Activated T-cell treated with anti-CD3 and anti-CD28 coated beads, Interleukin-2, amount 50 U/mL, for 72 hours (primary cell): ENCODE measurements at places on chromosomes 1 and 21. TPM values are rescaled to one million over a fixed set of nuclear protein-coding genes. Genes with fewer than 3 reads are reported as not detected.

The C1orf94 gene
- not detected for total RNA-seq

The KIF14 gene
- total RNA-seq = 15.8 TPM

The OR2L3 gene
- total RNA-seq = 0.07 TPM

The SPATC1L gene
- 2.6 TPM for total RNA-seq

The CD1C gene
- not detected for total RNA-seq

The FAM3B gene
- not detected for total RNA-seq

The LDLRAD1 gene
- total RNA-seq = not detected

The MATN1 gene
- total RNA-seq = 1.2 TPM

The KDF1 gene
- total RNA-seq = 1.1 TPM

The KIF21B gene
- total RNA-seq = 101 TPM

The HSD3B1 gene
- not detected for total RNA-seq

The TP73 gene
- total RNA-seq = 1.3 TPM

The OVAAL gene
- not detected for total RNA-seq

The TENT5C gene
- total RNA-seq = 22.5 TPM

GRCh38 chr21:46054451-46054881 is 43.4 kb upstream of the COL6A2 start:
- H3K27me3 ChIP-seq = peaks cover 26% of the 10 kb centered on the region
- H3K4me1 ChIP-seq = peaks cover 36% of the 10 kb centered on the region
- H3K4me3 ChIP-seq = no peak overlapping the region

DNA sequence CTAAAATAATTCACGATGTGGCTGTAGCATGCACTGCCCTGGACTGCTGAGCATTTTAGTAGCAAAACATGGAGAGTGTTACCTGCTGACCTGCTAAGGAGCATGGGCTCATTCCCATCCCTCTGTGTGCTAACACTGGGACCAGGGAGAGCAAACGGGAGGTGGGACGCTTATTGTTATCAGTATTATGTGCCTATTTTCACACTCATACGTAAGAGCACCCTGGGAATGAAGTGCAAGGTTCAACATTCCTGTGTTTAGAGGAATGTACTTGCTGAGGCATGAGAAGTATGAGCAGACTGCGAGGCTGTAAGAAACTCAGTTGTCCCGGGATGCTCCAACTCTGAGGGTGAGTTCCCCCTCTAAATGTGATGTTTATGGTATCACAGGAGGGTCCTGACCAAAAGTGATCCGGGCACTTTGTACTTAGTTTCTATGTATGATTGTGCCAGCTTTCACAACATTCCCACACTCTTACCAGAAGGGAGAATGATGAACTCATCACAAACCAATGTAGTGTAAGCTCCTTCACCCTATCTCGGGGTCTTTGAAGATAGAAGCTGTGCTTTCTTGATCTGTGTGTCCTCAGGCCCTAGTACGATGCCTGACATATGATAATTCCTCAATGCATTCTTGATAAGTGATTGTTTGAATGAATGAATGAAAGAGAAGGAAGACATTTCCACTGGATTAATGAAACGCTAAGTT is 164.8 kb downstream of the KCNJ6 start:
- peaks cover 32% of the 10 kb centered on the region for H3K27me3 ChIP-seq
- no peaks in the 10 kb centered on the region for H3K36me3 ChIP-seq
- no peaks in the 10 kb centered on the region for H3K4me1 ChIP-seq
- H3K27ac ChIP-seq = no peak overlapping the region
- no peak for DNase-seq

DNA sequence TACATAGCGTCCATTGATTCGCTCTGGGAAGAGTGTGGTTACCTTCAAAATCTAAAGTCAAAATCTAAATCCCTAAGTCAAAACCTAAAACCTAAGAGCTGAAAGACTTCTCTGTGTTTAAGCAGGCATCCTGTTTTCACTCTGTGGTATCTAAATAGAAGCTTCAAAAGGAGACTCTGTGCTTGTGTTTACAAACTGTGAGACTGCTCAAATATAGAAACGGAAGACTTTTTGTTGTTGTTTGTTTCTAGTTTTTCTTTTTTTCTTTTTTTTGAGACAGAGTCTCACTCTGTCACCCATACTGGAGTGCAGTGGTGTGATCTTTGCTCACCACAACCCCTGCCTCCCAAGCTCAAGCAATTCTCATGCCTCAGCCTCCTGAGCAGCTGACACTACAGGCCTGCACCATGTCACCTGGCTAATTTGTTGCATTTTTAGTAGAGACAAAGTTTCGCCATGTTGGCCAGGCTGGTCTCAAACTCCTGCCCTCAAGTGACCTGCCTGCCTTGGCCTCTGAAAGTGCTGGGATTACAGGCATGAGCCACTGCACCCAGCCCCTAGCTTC is 425.9 kb downstream of the SMYD3 start:
- peaks cover 5% of the 10 kb centered on the region for H3K4me1 ChIP-seq
- H3K36me3 ChIP-seq = peaks cover 4% of the 10 kb centered on the region
- H3K27me3 ChIP-seq = no peaks in the 10 kb centered on the region
- H3K4me3 ChIP-seq = no peak overlapping the region
- DNase-seq = no peak

DNA sequence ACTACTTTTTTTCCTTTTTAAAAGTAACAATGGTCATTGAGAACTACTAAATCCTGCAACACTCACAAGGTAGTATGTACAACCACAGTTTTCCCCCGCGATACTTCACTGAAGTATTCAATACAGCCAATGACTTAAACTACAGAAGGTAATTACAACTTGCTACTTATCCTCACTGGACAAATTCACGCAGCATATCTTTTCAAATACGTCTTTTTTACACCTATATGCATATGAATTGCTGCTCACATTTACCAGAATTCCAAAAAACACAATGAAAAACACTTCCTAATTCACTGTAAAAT is 12.4 kb downstream of the NRIP1 start:
- no peak for DNase-seq
- no peaks in the 10 kb centered on the region for H3K36me3 ChIP-seq
- H3K4me1 ChIP-seq = peaks cover 75% of the 10 kb centered on the region
- H3K27me3 ChIP-seq = no peaks in the 10 kb centered on the region
- peak overlapping the region; percentile 85 for H3K4me3 ChIP-seq

DNA sequence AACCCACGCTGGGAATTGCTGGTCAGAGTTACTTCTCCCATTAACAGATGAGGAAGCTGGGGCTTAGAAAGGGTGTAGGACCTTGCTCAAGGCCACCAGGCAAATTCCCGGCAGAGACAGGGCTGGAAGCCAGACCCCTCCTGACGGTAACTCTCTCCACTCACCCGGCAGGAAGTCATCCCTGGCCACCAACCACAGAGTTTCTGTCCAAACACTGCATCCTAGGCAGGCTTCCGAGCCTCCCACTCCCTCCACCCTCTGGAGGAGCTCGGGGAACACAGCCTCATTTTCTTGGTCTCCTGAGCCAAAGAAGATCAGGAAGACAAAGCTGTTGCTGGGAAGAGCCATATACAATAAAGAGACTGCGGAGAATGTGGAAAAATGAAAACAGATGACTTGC is 25.0 kb upstream of the ZNF436 start:
- no peaks in the 10 kb centered on the region for H3K27me3 ChIP-seq
- no peak overlapping the region for H3K27ac ChIP-seq
- H3K36me3 ChIP-seq = no peaks in the 10 kb centered on the region
- no peak for DNase-seq
- H3K4me1 ChIP-seq = peaks cover 6% of the 10 kb centered on the region

DNA sequence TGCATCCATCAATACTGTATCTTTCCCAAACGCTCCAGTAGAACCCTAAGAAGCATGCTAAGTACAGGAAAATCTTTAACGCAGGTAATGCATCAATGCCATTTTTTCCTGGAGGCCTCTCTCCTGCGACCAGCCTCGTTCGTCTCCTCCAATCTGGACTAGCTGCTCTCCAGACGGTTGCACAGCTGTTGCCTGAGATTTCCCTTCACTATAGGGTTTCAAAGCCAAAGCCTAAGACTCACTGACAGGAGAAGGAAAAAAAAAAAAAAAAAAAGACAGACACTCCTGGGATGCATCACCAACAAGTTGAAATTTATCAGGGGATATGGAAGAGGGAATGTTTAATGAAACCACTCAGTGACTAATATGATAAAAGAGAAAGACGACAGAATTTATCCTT is 93.0 kb downstream of the APP start:
- DNase-seq = no peak
- no peaks in the 10 kb centered on the region for H3K4me1 ChIP-seq
- H3K27ac ChIP-seq = no peak overlapping the region
- H3K36me3 ChIP-seq = no peaks in the 10 kb centered on the region
- no peak overlapping the region for H3K4me3 ChIP-seq

DNA sequence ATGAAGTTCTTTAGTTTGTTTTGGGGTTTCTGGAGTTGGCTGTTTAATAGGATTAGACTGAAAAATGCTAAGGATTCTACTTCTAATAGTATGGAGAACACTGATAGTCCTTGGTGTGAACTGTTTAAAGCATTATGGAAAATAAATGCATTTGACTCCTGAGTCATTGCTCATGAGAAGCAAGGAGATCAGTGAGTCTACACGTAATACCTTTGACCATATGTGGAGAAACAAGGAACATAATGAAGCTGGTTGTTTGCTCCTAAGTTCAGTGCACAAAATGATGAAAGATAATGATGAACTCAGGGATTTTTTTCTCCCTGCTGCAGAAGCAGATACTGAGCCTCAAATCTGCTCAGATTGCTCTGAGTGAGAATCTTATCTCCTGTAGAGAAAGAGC is 158.9 kb upstream of the COL11A1 start:
- H3K27me3 ChIP-seq = no peaks in the 10 kb centered on the region
- no peaks in the 10 kb centered on the region for H3K36me3 ChIP-seq
- DNase-seq = no peak
- H3K27ac ChIP-seq = no peak overlapping the region
- no peaks in the 10 kb centered on the region for H3K4me1 ChIP-seq

- no peak overlapping the region for H3K27ac ChIP-seq
- DNase-seq = no peak
- peaks cover 14% of the 10 kb centered on the region for H3K36me3 ChIP-seq
- H3K27me3 ChIP-seq = peaks cover 5% of the 10 kb centered on the region
- peaks cover 11% of the 10 kb centered on the region for H3K4me1 ChIP-seq
These were observed 11.5 kb downstream of the YBEY start for GRCh38 chr21:46297338-46298271.

- H3K4me3 ChIP-seq = peak overlapping the region; percentile 87
- peaks cover 48% of the 10 kb centered on the region for H3K4me1 ChIP-seq
- H3K27me3 ChIP-seq = no peaks in the 10 kb centered on the region
- H3K27ac ChIP-seq = peak overlapping the region; percentile 15
These were observed 2.3 kb downstream of the EGLN1 start for GRCh38 chr1:231419738-231420298.

GRCh38 chr1:27554759-27555699 is 48.9 kb downstream of the AHDC1 start:
- DNase-seq = no peak
- H3K4me1 ChIP-seq = peaks cover 27% of the 10 kb centered on the region
- H3K36me3 ChIP-seq = no peaks in the 10 kb centered on the region
- H3K4me3 ChIP-seq = no peak overlapping the region
- H3K27ac ChIP-seq = no peak overlapping the region

DNA sequence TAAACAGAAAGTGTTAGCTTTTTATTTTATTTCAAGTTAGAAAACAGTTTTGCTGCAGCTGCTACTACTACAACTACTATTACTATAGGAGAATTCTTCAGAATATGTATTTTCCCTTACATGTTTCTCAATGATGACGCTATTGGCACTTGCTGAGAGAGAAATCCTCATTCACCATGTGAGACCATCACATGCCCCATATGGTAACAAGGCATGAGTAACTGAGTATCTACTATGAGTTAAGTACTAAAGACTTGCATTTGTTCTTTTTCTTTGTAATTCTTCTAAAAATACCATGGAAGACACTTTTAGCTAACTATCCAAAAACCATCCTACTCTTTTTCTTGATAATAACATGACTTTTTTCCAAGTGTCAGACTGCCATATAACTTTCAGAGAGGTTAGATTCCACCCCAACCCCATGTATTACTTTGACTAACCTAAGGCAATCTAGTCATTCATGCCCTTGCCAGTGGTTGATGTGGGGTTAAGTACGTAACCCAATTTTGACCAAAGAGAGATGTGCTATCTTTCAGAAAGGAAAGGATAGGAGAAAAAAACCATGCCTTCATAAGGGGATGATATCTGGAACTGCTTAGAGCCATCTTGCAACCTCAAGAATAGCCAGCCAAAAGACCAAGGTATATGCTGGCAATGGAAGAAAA is 42.9 kb downstream of the COP1 start:
- peak overlapping the region; percentile 68 for H3K4me3 ChIP-seq
- H3K27ac ChIP-seq = peak overlapping the region; percentile 80
- peak; percentile 45 for DNase-seq
- peaks cover 31% of the 10 kb centered on the region for H3K36me3 ChIP-seq
- H3K27me3 ChIP-seq = no peaks in the 10 kb centered on the region
- H3K4me1 ChIP-seq = peaks cover 59% of the 10 kb centered on the region

DNA sequence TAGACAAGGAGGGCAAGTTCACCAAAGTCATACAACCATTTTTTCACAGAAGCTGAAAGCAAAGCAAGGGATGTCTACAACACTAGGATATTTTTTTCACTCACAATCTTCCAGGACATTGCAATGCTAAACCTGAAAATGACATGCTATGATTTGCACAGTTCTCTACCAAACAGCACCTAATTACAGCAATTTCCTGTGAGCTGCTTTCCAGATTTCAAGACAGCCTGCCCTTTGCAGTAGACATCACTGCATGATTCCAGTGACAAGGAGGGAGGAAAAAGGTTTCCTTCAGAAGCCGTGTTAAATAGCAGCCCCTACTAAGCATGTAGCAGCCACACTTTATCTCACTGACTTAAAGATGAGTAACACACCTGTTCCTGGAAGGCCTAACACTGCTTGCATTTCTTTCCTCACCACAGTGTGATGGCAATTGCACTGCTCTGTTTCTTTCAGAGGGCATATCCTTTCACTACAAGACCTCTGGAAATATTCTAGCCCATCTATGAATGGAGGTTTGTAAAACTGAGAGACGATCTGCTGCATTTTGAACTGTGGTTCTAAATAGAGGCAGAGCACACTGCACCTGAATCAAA is 97.1 kb downstream of the DUSP10 start:
- H3K4me3 ChIP-seq = no peak overlapping the region
- no peaks in the 10 kb centered on the region for H3K4me1 ChIP-seq
- H3K27ac ChIP-seq = no peak overlapping the region
- no peak for DNase-seq
- H3K27me3 ChIP-seq = no peaks in the 10 kb centered on the region

DNA sequence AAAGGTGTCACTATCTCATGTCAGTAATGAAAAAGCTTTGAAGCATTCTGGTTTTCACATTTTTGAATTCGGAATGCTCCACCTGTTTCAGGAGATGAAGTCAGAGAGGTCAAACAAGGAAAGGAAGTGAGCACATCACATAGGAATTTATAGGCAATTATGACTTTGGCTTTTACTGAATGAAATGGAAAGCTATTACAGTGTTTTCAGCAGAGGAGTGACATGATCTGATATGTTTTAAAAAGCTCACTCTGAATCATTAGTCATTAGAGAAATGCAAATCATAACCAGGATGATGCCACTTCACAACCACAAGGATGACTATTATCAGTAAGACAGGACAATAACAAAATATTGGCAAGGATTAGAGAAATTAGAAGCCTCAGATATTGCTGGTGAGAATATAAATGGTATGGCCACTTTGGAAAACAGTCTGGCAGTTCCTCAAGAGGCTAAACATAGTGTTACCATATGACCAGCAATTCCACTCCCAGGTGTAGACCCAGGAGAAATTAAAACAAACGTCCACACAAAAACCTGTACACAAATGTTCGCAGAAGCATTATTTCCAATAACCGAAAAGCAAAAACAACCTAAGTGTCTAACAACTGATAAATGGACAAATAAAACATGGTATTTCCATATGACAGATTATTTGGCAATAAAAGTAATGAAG is 7.5 kb downstream of the TAF1A start:
- H3K27ac ChIP-seq = no peak overlapping the region
- no peaks in the 10 kb centered on the region for H3K27me3 ChIP-seq
- H3K36me3 ChIP-seq = peaks cover 7% of the 10 kb centered on the region
- DNase-seq = no peak
- H3K4me3 ChIP-seq = no peak overlapping the region
